ENCODE measurements at places on chromosomes 7 and 10. TPM values are rescaled to one million over a fixed set of nuclear protein-coding genes. Genes with fewer than 3 reads are reported as not detected.

Gene COL13A1
- total RNA-seq: 0.20 TPM

Gene MUC12
- total RNA-seq: not detected

Gene EPO
- total RNA-seq: not detected

Gene LHPP
- total RNA-seq: 1.6 TPM

Gene GIMAP1
- not detected for total RNA-seq

Gene ADARB2
- total RNA-seq: 1.6 TPM
